Activated naive CD4-positive, alpha-beta T cell treated with Interleukin-2 at 50 U/mL for 16 hours (primary cell): ENCODE measurements at places on chromosomes 16 and 17.

GRCh38 chr16:89316701-89317100 is 99.2 kb downstream of the ZNF778 start:
- DNase-seq: no peak

GRCh38 chr17:36703860-36704266 is 102.5 kb downstream of the MRM1 start:
- peak; percentile 54 for DNase-seq

- no peak for DNase-seq
Measured at GRCh38 chr16:78324649-78325285, 225.3 kb downstream of the WWOX start.

DNA sequence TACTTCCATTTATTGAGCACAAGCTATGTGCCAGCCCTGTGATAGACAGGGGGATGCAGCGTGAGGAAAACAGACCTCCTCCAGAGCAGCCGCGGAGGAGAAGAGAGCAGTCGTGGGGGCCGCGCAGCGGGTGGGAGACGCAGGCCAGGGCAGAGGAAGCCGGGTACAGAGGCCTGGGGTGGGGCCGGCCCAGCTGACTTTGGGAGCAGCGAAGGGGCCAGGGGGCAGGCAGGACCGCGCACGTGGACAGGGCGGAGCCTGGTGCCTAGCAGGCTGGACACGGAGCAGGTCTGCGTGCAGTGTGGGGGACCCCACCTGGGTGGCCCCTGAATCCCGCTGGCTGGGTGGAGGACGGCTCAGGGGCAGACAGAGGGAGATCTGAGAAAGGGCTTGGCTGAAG is 46.2 kb downstream of the ZFPM1 start:
- no peak for DNase-seq

DNA sequence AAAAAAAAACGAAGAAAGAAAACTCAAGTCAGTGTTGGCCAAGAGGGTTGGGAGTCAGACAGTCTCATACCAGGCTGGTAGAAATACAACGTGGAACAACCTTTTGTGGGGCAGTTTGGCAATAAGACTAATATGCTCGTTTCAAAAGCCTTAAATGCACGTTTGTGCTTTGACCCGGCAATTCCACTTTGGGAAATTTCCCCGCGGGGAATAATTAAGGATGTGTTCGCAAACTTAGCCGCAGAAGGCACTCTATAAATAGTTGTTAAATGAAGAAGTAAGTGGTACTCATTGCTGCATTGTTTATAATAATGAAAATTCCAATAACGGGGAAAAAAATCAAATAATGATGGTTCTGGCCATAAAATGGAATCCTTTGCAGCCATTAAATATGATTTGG is 664.8 kb upstream of the EEF2KMT start:
- no peak for DNase-seq

GRCh38 chr17:7636163-7636562 is 6.2 kb downstream of the SHBG start:
- DNase-seq: no peak
